ENCODE measurements at places on chromosomes 4 and X.

DNA sequence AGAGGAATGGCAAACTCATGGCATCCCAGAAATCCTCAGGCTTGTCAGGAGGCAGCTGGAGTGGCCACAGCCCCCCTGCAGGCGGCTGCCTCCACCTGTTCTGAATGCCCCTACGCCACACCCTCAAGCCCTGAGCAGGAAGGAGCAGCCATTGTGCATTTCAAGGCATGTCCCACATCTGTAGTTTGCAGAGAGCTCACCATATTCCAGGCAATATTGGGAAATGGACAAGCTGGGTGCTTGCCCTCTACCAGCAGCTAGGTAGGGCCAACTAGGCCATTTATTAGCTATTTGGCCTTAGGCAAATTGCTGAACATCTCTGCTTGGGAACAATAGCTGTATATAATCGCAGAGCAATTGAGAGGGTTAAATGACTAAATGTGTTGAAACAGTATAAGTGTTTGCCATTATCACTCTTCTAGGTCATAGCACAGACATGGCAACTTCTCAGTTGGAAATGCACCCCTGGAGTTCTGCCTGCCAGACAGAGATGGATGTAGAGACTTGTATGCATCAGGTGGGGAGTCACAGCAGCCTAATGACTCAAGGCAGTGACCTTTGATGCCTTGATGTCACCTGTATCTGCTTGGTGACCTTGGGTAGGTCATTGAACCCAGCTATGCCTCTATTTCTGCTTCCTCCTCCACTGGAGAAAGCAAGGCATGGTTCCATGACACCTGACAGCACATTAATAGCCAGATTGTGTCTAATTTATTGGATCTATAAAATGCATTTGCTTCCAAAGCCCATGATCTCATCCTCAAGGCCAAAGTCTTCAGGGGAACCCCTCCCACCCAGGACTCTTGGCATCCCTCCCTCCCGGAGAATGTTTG, 52.8 kb downstream of the FHDC1 start:
- DNase-seq = no peak

- no peak for DNase-seq
These were observed 403 bp downstream of the SGCB start for GRCh38 chr4:52037689-52038102.

DNA sequence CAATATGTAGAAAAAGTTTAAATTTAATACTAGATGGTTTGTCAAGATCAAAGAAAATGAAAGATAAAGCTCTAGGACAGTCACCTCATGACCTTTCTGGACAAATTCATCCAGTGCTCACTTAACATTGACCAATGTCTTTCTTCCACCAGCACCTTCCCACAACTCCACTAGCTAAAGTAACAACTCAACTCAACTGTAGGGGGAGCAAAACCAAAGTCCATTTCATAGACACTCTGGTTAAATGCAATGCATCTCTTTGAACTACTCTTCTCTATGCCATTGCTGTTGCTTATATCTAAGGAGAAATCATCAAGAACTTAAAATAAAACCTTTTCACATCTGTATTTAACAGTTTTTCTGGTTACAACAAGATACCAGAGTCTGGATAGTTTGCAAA, 25.1 kb downstream of the UGT2B4 start:
- no peak for DNase-seq

DNA sequence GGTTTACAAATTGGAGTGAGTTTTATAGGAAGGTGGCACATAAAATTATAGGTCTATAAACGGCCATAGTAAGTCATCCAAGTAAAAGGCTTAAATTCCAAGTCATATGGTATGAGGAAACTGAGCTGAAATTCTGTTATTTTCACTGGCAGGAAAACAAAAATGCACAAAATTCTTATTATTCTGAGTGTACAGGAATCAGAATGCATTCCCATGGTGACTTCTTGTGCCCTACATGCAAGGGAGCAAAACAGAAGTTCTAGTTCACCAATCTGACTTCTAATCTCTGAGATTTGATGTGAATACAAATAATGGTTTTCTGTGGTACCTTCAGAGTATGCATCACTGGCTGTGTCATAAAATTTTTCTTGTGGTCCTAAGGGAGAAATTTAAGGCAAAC, 102.9 kb downstream of the CLCN4 start:
- DNase-seq = no peak

Data from GM10248 (cell line).